Stimulated activated CD8-positive, alpha-beta memory T cell treated with anti-CD3 and anti-CD28 coated beads, Interleukin-4, amount 100 ng/mL, for 1 hour (primary cell): ENCODE measurements at places on chromosomes 5 and 9.

- no peak for DNase-seq
Measured at GRCh38 chr9:128188209-128188608, 3.2 kb downstream of the CIZ1 start.

- DNase-seq, result no peak
Measured at GRCh38 chr5:30401479-30402058, 791.9 kb upstream of the CDH6 start.

- no peak for DNase-seq
Measured at GRCh38 chr9:107348836-107349235, 65.8 kb downstream of the RAD23B start.

GRCh38 chr5:5285906-5286305, 136.6 kb upstream of the ICE1 start:
- DNase-seq, result no peak

DNA sequence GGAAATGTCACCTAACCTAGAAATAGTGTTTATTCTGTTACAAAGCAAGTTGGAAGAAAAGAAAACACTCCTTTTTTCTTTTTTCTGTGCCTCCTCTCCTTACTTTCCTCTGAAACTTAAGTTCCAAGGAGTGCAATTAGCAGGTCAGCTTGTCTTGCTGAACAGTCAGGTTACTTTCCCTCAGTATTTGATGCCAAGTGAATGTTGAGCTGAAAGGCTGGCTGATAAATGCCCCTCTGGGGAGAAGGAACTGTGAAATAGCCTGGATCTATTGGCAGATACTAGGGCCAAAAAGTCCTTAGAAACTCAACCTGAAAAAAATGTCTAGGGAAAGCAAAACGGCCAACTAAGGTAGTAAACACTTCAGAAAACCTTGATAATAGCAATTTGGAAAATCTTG, 43.6 kb downstream of the GRIA1 start:
- no peak for DNase-seq

DNA sequence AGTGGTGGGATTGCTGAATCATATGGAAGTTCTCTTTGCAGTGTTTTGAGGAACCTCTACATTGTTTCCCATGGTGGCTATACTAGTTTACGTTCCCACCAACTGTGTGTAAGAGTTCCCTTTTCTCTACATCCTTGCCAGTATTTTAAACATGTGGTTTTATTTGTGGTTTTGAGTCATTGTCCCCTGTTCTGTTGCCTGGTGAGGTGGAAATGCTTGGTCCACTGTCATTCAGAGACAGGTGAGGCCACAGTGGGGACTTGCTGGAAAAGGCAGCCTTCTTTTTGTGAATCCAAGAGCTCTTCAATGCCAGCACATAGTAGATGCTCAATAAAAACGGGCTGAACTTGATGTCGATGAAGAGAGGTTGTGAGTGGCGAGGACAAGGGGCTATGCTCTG, 44.2 kb downstream of the SH3PXD2B start:
- no peak for DNase-seq

DNA sequence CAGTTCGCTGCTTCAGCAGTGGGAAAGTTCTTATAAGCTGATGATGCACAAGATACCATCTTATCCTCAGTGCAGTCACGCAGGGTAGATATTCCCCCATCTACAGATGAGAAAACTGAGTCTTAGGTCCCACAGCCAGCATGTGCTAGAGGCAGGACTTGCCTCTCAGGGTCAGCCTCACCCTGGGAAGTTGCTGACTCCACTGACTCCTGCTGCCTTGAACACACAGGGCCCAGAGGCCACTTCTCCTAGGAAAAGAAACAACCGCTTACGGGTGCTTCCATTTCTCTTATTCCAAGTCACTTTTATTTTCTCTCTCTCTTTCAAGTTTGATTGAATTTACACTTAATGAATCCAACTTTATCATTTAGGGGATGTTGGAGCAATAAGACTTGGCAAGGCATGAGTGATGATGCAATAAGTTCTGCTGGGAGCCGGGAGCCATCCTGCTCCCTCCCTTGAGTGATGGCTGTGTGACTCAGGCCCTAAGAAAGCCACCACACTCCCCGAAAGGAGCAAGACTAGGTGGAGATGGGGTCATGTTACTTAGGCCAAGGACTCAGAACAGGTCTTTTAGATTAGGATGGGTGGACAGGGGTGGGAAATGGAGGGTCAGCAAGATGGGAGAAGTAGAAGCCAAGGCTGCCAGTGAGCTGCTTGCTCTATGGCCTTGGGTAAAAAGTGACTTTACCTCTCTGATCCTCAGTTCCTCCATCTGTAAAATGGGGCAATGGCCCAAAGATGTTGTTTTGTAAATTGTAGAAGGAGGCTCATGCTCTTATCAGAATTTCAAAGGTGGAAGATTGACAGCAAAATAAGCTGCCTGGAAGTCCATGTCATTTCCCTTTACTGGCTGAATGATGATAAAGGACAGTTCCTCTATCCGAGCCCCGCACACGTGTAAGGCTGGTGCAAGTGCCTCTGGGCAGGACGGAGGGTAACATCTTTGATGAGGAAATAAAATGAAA, 67.4 kb upstream of the ZNF618 start:
- no peak for DNase-seq
